ENCODE measurements at places on chromosomes 2 and 18. TPM values are rescaled to one million over a fixed set of nuclear protein-coding genes. Genes with fewer than 3 reads are reported as not detected.

Gene MOGAT1
- not detected for total RNA-seq

Gene CD226
- 0.20 TPM for total RNA-seq

DNA sequence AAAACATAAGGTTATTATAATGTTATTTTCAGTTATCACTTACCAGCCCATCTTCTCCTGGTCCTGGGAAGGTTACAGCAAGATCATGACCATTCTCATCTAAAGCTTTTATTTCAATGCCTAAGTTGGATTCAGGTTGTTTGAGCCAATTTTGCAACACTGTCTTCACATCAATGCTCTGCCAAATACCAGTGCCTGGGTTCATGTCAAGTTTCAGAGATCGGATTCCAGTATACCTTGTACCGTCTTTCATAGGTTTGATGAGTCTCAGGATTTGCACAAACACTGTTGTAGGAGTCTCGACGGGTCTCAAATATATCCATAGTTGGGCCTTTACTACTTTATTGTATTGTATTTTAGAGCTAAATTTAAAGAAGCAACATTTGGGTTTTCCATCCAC is 2.5 kb downstream of the MSTN start:
- H3K4me1 ChIP-seq, result no peaks in the 10 kb centered on the region
- no peak overlapping the region for H3K4me3 ChIP-seq
- no peak for DNase-seq
- H3K27me3 ChIP-seq, result no peaks in the 10 kb centered on the region

DNA sequence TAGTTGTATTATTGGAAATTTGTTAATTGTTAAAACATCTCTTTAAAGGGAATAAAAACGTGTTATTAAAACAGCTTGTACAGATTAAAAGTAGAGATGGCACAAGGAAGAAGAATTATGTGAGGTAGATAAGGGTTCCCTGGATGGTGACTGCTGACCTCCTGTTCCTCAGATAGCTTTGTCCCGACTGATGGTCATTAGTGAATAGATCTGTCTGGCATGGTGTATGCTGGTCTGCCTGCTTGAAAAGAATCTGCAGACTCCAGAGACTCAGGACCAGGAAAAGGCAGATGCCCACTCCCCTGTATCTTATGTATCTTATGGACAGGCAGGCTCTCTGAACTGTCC is 5.6 kb upstream of the FARP2 start:
- no peaks in the 10 kb centered on the region for H3K4me1 ChIP-seq
- no peak overlapping the region for H3K27ac ChIP-seq
- H3K4me3 ChIP-seq, result no peak overlapping the region
- peaks cover 49% of the 10 kb centered on the region for H3K36me3 ChIP-seq
- H3K27me3 ChIP-seq, result no peaks in the 10 kb centered on the region
- no peak for DNase-seq

Measured in endothelial cell of umbilical vein (primary cell).